Erythroblast (primary cell): ENCODE measurements at places on chromosomes 1 and 21.
A peak's percentile ranks its signal among the peaks of the same experiment; 100 is the strongest.

GRCh38 chr1:36576118-36576517 is 93.4 kb upstream of the CSF3R start:
- DNase-seq, result peak; percentile 60

- DNase-seq, result no peak
These were observed 11.3 kb upstream of the PDZK1IP1 start for GRCh38 chr1:47201179-47201578.

DNA sequence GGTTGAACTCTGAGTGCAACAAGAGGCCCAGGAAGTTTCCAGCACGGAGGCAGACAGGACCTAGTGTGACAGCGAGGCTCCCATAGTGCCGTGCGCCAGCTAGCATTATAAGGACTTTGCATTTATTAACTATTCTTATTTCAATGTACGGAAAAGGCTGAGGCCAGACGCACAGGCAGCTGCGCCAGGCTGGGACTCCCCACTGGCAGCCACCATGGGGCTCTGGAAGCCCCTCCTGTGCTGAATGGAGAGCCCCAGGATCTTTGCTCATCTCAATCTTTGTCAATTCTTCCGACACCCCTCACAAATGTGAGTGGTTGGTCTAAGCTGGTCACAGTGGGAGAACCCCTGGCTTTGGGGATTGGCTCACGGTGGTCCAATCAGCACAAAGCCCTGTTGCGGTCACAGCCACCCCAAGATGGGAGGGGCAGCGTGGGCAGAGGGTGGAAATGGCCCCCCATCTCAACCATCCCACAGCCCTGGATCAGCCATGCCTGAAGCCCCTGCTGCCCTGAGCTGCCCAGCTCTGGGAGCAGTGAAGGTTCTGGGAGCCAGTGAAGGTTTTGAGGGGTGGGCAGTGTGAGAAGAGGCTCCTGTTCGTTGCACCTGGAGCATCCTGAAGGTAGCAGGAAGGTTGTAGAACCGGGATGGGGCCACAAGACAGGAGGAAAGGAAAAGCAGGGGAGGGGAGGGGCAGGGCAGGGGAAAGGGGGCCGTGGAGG is 59.5 kb upstream of the ADARB1 start:
- DNase-seq, result no peak

- DNase-seq, result no peak
These were observed 111.4 kb upstream of the ARTN start for GRCh38 chr1:43822040-43822690.

DNA sequence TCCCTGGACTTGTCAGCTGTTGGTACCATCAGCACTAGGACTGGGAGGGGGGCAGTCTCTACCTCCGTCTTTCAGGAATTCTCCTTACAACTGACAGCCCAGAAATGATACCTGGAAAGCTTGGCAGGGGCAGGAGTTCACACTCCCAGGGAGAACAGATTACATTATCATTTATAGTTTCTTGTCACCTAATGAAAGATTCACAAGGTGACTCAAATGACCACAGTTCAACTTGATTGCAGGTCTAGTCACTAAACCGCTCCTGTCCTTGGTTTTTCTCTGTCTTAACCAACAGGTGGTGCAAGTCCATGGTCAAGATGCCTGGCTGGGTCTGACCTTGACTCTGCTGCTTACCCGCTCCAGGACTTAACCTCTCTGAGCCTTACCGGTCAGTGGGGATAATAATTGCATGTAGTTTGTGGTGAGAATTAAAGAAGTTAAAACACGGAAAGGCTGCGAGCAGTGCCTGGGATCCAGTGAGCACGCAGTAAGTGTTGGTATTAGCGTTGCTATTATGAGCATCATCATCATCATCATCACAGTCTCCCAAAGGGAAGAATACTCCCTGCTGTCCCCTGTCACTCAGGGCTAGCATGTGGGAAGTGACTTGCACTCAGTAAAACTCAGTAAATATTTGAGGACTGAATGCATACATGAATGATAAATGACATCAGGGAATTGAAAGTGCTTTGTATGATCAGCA is 125.3 kb upstream of the CD34 start:
- peak; percentile 49 for DNase-seq

DNA sequence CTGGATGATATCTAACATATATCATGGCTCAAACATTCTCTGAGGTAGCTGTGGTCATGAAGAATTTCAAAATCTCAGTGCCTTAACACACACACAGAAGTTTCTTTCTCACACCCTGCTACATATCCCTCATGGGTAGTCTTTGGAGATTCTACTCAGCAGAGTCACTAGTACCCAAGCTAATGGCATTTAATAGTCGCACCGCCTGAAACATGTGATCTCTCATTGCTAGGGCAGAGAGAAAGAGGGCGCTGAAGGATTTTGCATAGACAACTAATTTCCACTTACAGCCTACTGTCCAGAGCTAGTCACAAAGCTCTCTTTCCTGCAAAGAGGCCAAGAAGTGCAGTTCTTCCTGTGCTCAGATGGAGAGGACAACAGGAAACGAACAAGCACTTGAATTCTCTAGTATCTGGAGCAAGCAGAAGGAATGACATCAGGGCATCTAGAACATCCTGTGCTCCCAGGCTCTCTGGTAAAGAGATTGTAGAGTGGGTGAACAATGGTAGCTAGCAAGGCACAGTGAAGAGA is 183.4 kb upstream of the PTBP2 start:
- no peak for DNase-seq

- peak; percentile 62 for DNase-seq
These were observed 310.6 kb downstream of the DISC1 start for GRCh38 chr1:231936983-231937775.

DNA sequence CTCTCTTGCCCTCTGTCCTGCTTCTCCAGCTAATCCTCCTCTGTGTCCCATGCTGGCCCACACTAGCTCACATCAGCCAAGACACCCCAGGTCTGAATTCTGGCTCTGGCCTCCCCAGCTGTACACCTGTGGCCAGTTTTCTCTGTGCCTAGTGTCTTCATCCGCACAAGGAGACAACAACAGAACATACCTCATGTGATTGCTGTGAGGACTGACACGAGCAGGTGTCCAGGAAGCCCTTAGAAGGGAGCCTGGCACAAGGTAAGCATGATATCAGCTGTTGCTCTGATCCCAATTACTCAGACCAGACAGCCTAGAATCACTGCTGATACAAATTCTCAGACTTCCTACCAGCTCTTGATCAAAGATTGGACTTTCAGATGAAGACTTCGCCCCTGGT is 71.2 kb upstream of the GJB5 start:
- DNase-seq, result no peak

DNA sequence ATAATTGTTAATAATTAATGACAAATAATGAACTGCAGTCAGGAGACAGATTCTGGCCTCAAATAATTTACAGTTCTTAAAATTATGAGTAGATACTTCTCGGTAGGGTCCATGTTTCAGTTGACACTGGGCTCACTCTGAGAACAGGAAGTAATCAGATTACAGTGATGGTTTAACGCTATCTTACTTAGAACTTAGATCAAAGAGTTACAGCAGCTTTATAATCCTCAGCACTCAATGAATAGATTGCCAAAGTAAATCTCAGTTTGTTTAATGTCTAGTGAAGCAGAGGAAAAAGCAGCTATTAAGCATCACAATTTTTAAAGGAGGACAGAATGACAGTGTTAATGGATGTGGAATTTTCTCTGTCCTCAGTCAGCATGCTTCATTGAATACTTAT is 79.6 kb downstream of the PDE4B start:
- DNase-seq, result no peak

DNA sequence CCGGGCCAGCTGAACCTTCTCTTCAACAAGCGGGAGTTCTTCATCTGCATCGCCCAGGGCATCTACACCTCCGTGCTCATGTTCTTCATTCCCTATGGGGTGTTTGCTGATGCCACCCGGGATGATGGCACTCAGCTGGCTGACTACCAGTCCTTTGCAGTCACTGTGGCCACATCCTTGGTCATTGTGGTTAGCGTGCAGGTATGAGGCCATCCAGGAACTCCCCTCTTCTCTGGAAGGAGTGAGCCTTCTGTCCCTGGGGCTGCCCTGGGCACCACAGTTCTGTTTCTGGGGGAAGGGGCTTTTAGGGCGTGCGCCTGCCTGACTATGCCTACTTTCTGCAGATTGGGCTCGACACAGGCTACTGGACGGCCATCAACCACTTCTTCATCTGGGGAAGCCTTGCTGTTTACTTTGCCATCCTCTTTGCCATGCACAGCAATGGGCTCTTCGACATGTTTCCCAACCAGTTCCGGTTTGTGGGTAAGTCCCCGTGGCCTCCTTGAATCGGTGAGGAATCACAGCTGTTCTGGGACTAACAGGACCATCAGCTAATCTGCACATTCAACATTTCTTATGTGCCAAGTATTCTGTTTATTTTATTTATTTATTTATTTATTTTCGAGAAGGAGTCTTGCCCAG is 21.1 kb downstream of the ATP8B2 start:
- DNase-seq, result no peak

DNA sequence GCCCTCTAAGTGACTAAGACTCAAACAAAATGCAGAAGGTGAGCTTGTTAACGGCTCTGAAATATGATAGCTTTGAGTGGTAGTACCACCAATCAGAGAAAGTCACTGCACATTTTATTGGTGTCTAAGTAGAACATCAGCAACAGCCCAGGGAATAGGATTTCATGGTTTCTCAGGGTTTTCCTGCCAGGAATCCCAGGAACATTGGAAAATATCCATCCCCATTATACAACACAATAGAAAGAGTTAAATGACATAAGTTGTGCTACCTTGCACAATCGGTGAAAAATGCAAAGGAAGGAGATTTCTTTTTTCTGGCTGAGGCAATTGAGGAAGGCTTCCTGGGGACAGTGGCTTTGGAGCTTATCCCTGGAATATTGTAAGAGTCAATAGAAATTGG is 283.1 kb downstream of the HLX start:
- DNase-seq, result no peak

- DNase-seq, result no peak
These were observed 44.9 kb upstream of the TINAGL1 start for GRCh38 chr1:31531177-31531999.

GRCh38 chr1:17096584-17096983 is 22.7 kb downstream of the PADI2 start:
- DNase-seq, result no peak

DNA sequence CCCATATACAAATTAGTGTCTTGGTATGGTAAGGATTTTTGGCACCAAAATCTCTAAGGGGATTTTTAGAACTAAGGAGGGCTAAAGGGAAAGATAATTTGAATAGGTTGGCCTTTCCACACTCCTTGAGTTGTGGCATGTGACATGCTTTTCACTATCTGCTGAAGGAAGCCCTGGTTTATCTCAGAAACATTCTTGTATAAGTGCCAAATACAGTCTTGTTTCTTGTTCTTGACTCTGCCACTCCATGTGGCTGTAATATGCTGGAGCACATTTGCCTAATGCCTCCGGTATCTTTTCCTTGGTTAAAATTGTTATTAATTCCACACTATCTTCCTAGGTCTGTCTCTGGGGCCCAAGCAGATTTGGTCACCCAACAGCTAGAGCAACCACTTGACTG is 457.0 kb downstream of the USP25 start:
- peak; percentile 31 for DNase-seq

GRCh38 chr1:64133036-64133435 is 70.4 kb upstream of the UBE2U start:
- no peak for DNase-seq

GRCh38 chr1:226111883-226112261 is 49.4 kb downstream of the H3-3A start:
- no peak for DNase-seq

DNA sequence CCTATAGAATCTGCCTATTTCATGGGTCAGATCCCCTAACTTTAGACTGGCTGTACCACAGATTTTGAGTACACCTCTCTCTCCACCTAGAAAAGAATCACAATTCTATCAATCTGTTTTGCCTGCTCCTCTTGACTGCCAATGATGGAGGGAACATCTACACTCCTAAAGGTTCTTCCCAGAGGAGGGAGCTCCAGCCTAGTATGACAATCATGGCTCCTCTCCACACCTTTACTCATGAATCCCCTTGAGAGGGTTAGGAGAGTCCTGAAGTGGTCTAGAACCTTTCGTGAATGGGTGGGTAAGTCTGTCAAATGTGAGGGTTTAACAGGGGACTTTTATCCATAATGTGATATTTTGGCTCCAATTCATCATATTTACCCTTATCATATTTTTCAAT is 48.0 kb downstream of the DNAI4 start:
- DNase-seq, result no peak

DNA sequence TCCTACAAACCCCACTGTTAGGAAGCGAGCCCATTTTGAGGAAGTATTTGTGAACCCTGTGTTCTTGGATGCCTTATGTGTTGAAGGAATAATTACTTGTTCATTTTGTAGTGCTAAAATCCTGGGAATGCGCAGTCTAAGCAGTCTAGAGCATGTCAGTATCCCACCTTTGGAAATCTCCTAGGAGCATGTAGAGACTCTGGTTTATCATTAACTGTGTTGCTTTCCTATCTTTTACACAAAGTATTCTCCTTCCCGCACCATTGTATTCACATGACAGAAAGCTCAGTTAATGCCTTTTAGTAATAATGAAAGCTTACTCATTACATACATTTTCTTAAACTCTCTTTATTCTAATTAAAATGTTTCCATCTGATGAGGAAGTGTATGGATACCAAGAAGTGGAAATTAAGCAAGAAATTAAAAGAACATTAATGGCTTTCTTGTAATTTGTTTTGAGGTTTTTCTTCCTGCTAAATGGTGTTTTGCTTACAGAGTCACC is 99.4 kb downstream of the CAMTA1 start:
- no peak for DNase-seq
